ENCODE measurements at places on chromosomes 7 and 10.

- no peak for DNase-seq
These were observed 314.1 kb upstream of the ETV1 start for GRCh38 chr7:14303536-14303935.

DNA sequence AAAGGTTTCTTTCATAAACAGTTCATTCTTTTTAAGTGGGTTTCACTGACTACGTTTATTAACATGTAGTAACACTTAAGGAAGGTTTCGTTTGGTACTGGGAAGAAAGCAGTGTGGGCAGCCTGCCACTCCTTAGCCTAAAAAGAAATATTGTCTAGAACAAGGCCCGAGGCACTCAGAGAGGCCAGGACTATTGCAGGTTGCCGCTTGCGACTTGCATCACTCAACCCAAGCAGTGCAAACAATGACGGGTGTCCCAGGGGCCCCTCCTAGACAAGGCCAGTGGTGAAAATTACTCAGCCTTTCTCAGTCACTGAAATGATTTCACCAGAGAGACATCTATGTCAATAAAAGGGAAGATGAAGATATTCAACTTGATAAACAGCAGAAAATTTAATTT lies 243.9 kb downstream of the SNX13 start:
- no peak for DNase-seq

- no peak for DNase-seq
These were observed 9.5 kb upstream of the ADAM12 start for GRCh38 chr10:126397640-126398382.

GRCh38 chr7:47514818-47515217 lies 67.1 kb downstream of the TNS3 start:
- no peak for DNase-seq

All from stimulated activated naive CD8-positive, alpha-beta T cell treated with anti-CD3 and anti-CD28 coated beads, Interleukin-15, amount 100 ng/mL, for 72 hours (primary cell).